Central memory CD8-positive, alpha-beta T cell (primary cell): ENCODE measurements at places on chromosomes 1 and 21.

DNA sequence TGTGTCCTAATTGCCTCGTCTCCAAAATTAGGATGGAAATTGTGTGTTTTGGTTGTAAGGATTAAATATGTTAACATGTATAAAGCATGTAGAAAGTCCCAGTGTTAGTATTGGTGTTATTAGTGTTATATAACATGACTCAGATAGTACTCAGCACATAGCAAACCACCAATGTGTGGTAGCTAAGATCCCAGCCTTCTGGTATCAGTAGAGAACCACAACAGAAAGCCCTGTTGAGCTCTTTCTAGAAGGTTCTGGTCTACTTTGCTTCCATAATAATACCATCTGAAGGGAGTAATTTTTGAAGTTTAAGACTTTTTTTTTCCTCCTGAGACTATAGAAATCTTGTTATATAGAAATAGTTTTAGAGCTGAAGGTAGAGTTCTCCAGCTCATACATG is 259.3 kb upstream of the SGIP1 start:
- peak overlapping the region; percentile 93 for H3K27ac ChIP-seq
- H3K4me1 ChIP-seq, result peaks cover 79% of the 10 kb centered on the region
- DNase-seq, result no peak

DNA sequence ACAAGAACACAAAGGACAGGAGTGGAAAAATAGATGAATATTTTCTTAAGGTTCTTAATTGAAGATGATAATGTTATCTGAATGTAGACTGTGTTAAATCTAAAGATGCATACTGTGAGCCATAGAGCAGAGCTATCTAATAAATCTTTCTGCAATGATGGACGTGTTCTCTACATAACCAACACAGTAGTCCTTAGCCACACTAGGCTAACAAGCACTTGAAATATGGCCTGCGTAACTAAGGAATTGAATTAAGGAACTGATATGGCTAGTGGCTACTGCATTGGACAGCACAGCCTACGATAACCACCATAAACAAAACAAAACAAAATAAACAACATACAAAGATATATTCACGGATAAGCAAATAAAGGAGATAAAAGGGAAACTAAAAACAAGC is 181.3 kb downstream of the LYPLAL1 start:
- DNase-seq, result no peak
- H3K36me3 ChIP-seq, result no peaks in the 10 kb centered on the region
- H3K27me3 ChIP-seq, result no peaks in the 10 kb centered on the region

DNA sequence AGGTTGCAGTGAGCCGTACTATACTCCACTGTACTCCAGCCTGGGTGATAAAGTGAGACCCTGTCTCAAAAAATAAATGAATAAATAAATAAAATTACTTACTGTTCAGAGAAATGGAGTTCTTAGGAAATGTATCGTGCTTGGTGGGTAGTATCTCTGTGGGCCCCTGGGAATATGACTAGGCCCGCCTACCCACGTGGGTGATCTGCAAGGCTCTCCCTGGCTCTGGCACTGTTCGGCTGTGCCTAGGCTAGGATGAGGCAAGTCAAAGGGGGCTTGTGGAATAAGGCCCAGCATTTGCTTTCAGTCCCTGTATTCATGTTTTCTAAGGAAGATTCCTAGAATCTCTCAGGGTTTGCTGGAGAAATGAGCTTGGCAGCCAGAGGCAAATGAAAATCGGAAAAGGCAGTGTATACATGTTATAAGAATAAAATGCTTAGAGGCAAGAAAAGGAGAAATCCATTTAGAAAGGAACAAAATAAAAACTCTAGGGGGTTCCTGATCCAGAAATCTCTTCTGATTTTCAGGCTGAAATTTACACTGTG is 4.5 kb upstream of the CSRP1 start:
- H3K27me3 ChIP-seq, result no peaks in the 10 kb centered on the region
- H3K27ac ChIP-seq, result no peak overlapping the region
- H3K4me1 ChIP-seq, result peaks cover 9% of the 10 kb centered on the region
- DNase-seq, result no peak

- H3K4me1 ChIP-seq, result no peaks in the 10 kb centered on the region
- no peak for DNase-seq
- H3K27ac ChIP-seq, result no peak overlapping the region
- H3K36me3 ChIP-seq, result no peaks in the 10 kb centered on the region
These were observed 49.4 kb downstream of the SYDE2 start for GRCh38 chr1:85151446-85151845.

- no peaks in the 10 kb centered on the region for H3K36me3 ChIP-seq
- DNase-seq, result peak; percentile 31
- peaks cover 43% of the 10 kb centered on the region for H3K4me1 ChIP-seq
- peak overlapping the region; percentile 87 for H3K27ac ChIP-seq
These were observed 250.2 kb upstream of the FGGY start for GRCh38 chr1:59046730-59047157.

DNA sequence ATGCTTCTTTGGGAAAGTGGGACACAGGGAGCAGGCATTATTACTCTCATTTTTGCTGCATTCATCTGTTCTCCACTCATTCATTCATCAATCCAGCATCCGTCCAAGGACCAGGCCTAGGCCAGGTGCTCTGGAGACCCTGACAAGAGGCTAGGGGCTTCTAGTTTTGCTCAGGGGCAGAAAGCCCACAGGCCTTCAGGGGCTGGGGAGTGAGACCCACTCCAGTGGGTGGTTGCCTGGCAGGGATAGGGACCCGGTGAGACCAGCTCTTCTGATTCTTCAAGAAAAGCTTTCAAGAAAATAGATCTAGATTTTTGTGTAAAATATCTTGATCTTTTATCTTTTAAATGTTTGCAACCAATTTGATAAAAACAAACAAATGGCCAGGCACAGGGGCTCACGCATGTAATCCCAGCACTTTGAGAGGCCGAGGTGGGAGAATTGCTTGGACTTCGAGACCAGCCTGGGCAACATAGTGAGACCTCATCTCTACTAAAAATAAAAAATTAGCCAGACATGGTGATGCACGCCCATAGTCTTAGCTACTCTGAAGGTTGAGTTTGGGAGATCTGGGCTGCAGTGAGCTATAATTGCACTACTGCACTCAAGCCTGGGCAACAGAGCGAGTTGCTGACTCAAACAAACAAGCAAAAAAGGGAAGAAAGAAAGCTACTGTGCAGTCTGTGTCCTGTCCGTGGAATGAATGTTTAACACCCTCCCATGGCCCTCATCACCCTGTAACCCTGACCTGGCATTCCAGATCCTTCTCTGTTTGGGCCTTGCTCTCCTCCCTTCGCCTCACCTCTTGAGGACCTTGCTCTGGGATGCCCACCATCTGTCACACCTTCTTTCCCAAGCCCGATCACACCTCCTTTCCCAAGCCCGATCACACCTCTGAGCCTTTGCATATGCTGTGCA is 17.3 kb upstream of the LRP8 start:
- H3K27ac ChIP-seq, result no peak overlapping the region
- H3K36me3 ChIP-seq, result peaks cover 5% of the 10 kb centered on the region
- H3K4me1 ChIP-seq, result no peaks in the 10 kb centered on the region
- peak; percentile 4 for DNase-seq
- H3K4me3 ChIP-seq, result no peak overlapping the region

- H3K4me3 ChIP-seq, result peak overlapping the region; percentile 12
- no peak overlapping the region for H3K27ac ChIP-seq
- peaks cover 4% of the 10 kb centered on the region for H3K4me1 ChIP-seq
These were observed 2.5 kb upstream of the PCBP3 start for GRCh38 chr21:45640888-45641479.

GRCh38 chr21:16517383-16517782 is 787.6 kb downstream of the USP25 start:
- DNase-seq, result no peak
- no peak overlapping the region for H3K27ac ChIP-seq
- H3K27me3 ChIP-seq, result no peaks in the 10 kb centered on the region
- H3K4me1 ChIP-seq, result no peaks in the 10 kb centered on the region
- H3K36me3 ChIP-seq, result no peaks in the 10 kb centered on the region
